Stimulated activated CD8-positive, alpha-beta memory T cell treated with anti-CD3 and anti-CD28 coated beads, Interleukin-7, amount 100 ng/mL, for 4 hours (primary cell): ENCODE measurements at places on chromosomes 3 and 15.

- no peak for DNase-seq
Measured at GRCh38 chr3:187799942-187800641, 54.8 kb upstream of the BCL6 start.

DNA sequence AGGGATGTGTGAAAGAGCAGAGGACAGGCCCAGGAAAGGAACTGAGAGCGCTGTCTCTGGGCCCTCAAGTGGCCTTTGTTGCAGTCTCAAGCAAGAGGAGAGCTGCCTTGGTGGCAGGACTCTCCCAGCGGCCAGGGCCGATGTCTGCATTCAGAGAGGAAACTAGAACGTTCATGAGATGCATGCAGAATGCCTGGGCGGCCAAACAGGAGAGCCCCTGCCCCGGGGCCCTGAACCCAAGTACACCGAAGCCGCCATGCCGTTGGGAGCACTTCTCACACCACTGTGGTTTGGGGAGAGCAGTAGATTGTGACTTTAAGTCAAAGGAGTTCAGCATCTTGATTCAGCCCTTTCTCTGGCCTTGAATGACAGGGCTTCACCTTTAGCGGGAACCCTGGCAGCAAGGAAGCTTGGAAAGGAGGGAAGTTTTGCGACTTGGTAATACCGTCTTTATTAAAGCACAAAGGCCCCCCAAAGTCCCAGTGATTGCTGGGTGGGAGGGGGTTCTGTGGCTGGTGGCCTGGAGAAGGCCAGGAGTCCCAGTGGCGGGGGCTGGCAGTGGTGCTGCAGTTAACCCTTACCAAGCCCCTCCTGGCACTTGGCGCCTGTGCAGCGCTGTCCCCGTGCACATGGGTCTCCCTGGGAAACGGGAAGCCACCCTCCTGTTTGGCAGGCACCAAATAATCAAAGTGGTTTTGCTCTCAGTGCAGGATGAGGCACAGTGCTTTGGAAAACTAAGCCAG is 36.2 kb downstream of the SLC6A11 start:
- no peak for DNase-seq

DNA sequence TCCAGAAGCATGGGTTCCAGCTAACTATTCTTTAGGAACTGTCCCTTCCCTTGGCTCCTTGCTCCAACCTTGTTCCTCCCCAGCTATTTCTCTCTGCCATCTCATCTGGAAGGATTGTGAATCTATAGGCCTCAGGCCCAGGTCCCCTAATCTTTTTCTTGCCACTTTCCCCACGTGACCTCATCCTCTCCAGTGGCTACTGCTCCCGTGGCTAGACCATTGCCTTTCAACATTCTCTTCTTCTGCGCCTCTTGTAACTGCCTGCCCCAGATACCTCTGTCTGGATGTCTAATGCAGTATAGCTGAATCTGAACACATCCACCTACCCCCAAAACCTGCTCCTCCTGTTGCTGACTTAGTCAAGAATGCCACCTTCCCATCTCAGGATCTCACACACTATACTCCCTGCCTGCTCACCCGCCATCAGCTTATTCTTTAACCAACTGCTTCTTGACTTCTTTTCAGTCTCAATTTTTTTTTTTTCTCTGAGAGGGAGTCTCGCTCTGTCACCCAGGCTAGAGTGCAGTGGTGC is 5.2 kb downstream of the GPX1 start:
- no peak for DNase-seq

- DNase-seq: no peak
Measured at GRCh38 chr15:25710184-25710583, 152.9 kb downstream of the ATP10A start.

DNA sequence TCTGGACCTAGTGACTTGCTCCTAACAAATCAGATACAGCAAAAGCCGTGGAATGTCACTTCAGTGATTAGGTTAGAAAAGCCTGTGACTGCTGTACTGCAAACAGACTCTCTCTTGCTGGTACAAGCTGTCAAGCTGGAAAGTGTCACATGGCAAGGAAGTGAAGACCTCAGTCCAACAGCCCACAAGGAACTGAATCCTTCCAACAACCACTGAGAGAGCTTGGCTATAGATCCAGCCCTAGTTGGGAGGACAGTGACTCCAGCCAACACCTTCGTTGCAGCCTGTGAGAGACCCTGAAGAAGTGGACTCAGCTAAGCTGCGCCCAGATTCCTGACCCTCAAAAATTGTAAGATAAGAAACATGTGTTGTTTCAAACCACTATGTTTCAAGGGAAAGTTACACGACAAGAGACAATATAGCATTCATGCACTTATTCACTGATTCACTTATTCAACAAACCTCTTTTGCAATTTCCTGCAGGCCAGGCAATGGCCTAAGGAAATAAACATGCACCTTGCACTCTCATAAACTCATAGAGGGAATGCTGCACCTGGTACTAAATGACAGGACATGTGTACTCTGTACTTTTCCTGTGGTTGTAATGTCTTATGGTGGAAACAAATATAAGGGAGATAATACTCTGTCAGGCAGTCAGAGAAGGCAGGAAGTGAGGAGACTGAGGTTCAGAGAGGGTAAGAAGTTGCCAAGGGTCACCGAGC is 142.9 kb downstream of the CADPS start:
- DNase-seq: no peak

- DNase-seq: no peak
Measured at GRCh38 chr3:108103886-108104797, 13.3 kb upstream of the CD47 start.

DNA sequence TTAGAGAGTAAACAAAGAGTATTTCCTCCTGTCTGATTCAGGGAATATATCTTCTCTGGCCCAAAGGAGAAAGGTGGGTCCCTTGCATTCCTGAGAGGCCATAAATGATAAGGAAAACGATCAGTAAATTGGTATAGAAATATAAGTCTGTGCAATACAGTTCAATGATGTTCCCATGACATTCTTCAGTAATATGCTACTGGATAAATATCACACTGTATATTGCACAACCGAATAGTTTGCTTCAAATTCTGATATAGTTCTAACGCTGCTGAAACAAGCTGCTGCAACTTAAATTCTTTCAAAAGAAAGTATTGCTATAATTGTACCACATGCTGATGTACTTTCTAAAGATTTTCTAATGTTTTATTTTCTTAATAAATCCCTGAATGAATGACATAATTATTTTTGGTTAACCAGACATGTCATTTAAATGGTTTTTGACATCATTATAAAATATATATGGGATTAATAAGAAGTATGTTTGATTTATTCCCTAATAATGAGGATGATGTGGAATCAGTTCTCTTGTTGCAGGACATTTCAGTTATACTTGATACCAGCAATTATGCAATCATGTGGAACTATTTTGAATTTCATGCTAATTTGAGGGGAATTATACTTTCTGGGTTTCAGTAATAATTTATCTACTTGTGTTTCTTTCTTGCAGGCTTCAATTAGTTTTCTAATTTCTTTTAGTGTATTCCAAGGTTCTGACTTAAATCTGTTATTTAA is 44.9 kb downstream of the FGF7 start:
- no peak for DNase-seq

DNA sequence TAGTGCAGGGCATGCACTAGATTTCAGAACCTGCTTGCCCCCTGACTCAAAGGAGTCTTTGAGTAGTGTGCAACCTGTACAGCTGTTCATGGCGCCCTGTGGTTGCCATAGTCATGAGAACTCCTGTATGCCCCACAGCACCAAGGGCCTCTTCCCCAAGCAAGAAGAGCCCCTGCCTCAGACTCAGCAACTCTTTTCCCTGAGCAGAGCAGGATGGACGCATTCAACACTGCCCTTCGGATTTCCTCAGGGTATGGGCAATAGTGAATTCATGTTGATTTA is 89.7 kb upstream of the KLF13 start:
- no peak for DNase-seq

- no peak for DNase-seq
Measured at GRCh38 chr3:54957711-54958110, 29.9 kb upstream of the LRTM1 start.

DNA sequence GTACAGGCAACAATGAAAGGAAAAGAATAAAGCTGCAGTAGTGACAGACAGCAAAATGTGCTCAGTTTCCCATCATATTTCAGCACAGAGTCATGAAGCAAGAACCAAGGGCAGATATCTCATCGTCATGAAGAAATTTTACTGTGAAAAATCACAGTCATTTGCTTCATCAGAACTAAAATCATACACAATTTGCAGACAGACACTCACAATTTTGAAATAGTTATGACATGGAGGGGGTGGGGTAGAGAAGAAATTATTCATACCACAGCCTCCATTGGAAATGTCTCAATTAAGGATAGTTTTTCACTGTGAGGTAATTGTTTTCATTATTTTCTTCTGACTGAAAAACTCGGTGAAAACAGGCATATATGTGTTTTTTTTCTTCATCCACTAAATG is 78.8 kb upstream of the CNTN3 start:
- DNase-seq: no peak

- DNase-seq: no peak
Measured at GRCh38 chr3:7144697-7145308, 283.9 kb downstream of the GRM7 start.
